ENCODE measurements at places on chromosomes 4 and X.

- no peak for DNase-seq
These were observed 229.2 kb downstream of the RBMX2 start for GRCh38 chrX:130631011-130631410.

DNA sequence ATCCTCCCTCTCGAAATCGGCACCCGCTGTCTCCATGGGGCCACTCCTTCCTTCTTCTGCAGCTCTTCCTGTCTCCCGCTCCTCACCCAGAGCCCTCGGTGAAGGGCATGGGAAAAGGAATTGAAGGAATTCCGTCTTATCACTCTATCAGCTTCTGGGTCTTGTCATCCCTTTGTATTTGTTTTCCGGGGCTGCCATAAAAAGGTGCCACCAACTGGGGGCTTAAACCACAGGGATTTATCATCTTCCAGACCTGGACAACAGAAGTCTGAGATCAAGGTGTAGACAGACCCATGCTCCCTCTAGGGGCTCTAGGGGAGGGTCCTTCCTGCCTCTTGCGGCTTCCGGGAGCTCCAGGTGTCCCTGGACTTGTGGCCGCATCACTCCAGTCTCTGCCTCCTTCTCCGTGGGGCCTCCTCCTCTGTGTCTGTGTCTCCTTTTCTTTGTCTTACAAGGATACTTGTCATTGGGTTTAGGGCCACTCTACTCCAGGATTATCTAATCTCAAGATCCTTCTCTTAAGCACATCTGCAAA lies 24.0 kb downstream of the CD99 start:
- no peak for DNase-seq

GRCh38 chr4:48127682-48128404 lies 6.2 kb downstream of the TXK start:
- DNase-seq: peak; percentile 84

DNA sequence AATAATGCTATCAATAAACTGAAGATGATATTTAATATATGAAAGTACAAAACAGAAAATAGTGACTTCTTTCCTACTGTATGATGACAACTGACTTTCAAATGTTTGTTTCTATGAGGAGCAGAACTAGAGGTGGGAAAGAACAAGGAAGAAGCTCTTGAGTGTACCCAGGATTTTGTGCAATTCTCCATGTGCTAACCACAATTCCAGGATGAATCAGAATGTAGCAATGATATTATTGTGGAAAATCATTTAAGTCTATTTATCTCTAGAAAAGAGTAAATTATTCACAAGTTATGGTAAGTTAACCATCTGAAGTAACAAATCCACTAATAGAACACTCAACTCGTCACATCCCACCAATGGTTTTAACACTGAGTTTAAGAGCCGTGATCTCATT lies 324.1 kb upstream of the EMCN start:
- DNase-seq: no peak

DNA sequence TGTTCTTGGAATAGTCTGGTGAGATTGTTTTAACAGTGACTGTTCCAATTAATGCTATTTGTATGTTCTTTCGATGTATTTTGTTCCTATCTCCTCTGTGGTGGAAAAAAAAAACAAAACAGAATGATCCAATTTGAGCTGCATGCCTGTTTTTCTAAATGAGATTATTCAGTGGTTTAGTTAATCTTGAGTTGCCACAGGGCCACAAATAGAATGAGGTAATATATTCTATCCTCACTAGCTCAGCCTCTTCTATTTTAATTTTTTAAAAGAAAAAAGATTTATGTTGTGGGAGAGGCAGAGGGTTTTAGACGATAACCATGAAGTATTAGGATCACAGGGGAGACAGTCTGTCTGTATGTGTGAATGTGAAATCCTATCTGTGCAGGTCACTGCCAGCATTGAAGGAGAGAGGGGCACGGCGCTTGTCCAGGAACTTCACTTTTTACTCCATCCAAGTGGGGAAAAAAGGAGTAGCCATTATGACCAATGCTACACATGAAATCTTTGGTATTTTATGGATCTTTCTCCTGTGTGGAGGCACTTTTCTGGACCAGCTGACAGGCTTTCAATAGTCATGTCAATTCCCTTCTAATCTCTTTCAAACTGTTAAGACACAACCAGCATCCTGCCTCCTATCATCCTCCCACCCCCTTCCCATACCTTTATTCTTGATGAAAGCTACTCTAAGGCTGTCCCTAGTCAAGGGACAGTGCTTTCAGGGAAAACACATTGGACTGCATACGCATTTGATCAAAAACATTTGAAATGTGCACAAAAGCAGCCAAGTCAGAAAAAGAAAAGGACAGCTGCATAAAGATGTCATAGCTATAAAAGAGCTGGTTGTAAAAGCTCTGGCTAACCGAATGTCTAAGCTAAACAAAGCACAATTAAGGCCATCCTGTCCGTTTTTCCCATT lies 1063.8 kb upstream of the INTU start:
- DNase-seq: no peak

DNA sequence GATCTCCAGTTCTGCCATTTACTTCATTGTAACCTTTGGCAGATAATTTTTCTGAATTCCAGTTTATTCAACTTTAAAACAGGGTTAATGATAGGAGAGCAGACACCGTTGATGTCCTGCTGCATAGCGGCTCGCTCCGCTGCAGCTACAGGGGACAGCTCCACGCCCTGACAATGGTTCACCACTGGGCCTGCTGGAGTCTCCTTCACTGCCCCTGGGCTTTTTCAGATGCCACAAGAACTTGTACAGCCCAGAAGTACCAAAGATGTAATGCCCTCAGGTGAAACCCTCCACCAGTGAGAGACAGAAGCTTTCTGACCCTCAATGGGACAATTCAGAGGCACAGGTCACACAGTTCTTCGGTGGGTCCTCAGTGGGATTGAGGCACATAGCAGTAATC lies 22.7 kb upstream of the SEPTIN11 start:
- no peak for DNase-seq

DNA sequence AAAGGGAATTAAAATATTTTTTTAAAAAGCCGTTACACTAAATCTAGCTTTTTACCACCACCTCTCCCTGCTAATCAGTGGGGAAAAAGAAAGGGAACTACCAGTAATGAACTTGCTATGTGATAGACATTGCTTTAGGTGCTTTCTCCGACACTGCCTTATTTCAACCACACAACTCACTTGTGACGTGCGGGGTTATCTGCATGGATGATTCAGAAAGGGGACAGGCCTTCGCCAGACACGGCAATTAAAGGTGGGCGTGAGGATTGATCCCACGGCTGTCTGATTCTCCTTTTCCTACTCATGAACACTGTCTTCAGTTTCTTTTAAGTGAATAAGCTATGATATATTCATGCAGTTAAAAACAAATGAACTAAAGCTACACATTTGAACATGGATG lies 882 bp upstream of the CXCR3 start:
- DNase-seq: no peak
